ENCODE measurements at places on chromosomes 7 and 10.
A peak's percentile ranks its signal among the peaks of the same experiment; 100 is the strongest.

- DNase-seq: no peak
Measured at GRCh38 chr7:93146472-93147141, 1.6 kb downstream of the SAMD9L start.

GRCh38 chr7:101378751-101379174, 16.1 kb downstream of the COL26A1 start:
- DNase-seq: no peak

DNA sequence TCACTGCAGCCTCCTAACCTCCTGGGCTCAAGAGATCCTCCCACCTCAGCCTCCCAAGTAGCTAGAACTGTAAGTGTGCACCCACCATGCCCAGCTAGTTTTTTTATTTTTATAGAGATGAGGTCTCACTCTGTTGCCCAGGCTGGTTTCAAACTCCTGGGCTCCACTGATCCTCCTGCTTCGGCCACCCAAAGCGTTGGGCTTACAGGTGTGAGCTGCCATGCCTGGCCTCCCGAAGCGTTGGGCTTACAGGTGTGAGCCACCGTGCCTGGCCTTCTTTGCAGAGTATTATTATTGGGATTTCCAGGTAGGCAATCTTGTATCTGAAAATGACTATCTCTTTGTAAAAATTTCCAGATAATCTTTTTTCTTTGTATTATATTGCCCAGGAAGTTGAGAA, 23.1 kb upstream of the NCAPG2 start:
- DNase-seq: no peak

GRCh38 chr10:78559661-78560340, 509.0 kb upstream of the ZMIZ1 start:
- DNase-seq: no peak

DNA sequence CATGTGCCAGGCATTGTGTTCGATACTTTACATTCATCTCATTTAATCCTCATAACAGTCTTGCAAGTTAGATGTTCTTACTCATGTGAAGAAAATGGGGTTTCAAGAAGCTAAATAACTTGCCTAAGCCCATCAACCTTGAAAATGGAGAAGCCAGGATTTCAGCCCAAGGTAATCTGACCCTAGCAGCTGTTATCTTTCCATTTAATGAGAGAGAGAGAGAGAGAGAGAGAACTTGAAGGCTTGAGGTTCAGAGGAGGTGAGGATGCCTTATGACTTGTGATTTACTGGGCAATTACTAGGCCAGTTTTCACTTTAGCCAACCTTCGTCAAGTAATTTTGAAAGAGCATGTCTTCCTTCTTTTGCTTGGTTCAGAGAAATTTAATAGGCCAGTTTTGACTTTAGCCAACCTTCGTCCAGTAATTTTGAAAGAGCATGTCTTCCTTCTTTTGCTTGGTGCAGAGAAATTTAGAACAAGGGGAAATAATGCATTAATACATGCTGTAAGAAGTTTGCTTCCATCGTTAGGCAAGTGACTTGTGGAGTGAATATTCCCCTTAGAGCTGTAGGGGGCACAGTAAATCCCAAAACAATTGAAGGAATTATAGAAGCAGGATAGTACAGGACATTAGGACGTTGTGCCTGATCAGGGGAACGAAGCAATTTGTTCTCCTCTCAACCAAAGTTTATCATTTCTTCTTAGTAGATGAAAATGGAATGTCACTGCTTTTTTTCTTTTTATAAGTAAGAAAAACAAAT, 143.0 kb upstream of the BMPER start:
- DNase-seq: no peak

DNA sequence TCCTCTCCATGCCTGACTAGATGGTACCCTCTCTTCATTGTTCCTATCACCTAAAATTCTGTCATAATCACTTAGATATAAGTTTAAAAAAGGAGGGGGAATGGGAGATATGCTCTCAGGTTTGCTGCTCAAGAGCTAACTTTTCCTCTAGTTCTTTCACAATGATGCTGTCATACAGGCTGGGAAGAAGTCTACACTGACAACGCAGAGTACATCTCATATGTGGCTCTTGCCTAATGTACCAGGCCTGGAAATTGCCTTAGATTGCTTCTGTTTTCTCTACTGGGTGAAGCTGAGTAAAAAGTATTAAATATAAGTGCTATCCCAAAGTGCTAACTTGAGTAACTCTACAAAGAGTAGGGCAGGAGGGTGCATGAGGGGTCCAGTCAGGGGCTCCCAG, 43.8 kb upstream of the BET1 start:
- no peak for DNase-seq

DNA sequence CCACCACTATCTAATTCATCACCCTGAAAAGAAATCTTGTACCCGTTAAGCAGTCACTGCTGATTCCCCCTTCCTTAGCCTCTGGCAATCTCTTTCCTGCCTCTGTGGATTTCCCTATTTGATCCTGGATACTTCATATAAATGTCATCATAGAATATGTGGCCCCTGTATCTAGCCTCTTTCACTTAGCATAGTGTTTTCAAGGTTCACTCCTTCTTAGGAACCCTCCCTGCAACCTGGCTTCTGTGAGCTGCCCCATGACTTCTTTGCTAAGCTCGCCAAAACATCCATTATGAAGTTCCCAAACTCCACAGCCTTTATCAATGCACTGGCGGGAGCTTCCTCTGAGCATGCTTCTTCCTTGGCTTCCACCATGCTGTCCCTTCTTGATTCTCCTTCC, 70.8 kb upstream of the PDZD8 start:
- no peak for DNase-seq

GRCh38 chr7:158543840-158544239, 43.8 kb downstream of the PTPRN2 start:
- no peak for DNase-seq

DNA sequence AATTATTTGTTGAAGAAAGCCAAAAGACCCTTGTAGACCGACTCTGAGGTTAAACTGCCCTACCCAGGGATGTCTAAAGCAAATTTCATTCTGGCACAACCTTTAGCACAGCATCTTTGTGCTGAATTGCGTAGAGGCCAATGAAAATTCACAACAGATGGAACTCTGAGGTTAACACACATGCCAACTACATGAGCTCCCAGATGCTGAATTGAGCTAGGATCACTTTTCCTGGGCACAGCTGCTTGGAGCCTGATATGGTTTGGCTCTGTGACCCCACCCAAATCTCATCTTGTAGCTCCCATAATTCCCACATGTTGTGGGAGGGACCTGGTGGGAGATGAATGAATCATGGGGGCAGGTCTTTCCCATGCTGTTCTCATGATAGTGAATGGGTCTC, 158.0 kb upstream of the PTN start:
- no peak for DNase-seq

GRCh38 chr10:132880128-132880981, 62.0 kb downstream of the CFAP46 start:
- DNase-seq: no peak

DNA sequence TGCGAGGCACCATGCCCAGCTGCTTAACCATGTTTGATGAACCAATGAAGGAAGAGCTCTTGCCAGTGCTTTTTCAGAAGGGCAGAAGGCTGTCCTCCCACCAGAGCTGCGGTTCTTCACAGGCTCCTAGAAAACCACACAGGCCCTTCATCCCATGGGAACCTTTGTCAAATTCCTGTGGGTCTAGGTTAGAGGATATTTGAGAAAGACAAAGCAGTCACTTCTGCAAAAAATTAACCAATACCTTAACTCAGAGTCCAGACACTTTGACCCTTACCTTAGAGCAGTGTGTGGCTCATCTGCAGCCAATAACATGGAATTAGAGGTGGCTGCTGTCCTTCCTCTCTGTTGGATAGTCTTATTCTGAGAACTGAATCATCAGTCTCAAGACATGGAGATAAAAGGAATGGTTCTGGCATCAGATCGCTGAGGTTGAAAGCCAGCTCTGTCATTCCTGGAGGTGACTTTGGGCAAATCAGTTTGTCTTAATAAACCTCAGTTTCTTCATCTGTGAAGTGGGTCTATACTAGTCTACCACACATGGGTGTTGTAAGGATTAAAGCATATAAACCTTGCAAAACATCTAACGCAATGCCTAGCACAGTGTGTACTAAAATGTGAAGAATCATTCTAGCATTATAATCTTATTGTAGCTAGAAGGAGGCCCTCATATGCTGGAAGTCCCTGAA, 65.1 kb upstream of the PIP4K2A start:
- DNase-seq: no peak

DNA sequence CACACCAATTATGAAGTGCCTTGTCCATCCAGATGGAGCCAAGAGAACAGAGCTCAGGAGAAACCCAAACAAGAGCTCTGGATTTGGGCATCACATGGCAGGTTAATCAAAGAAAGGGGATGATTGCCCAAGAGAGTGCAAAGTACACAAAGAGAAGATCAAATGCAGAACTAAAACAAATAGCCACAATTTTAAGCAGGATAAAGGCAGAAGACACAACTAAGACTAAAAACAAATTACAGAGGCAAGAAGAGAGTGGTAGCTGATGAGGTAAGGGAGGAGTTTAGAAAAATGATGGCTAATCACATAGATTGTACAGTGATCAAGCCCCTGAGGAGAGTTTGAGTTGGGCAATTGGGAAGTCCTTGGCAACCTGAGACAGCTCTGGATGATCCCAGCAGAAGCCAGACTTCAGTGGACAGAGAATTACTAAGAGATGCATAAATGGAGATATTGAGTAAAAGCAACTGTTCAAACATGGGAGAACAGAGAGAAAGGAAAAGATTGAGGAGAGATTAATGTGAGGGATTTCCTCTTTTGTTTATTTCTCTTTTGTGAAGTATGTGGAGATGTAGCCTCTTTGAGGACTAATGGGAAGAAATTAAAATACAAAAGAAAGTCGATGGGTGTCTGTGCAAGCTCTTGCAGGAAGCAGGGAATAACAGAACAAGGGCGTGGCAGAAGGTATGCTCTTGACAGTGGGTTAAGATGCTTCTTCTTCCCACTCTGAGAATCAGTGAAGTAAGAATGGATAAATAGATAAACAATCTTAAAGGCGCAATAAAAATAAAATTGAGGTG, 101.9 kb downstream of the LRRN3 start:
- DNase-seq: no peak

DNA sequence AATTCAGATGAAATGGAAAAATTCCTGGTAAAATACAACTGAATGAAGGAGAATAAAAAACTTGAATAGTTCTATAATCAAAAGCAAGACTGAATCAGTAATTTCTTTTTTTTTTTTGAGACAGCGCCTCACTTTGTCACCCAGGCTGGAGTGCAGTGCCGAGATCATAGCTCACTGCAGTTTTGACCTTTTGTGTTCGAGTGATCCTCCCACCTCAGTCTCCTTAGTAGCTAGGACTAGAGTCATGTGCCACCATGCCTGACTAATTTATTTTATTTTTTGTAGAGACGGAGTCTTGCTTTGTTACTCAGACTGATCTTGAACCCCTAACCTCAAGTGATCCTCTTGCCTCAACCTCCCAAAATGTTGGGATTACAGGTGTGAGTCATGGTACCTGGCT, 26.1 kb downstream of the SYPL1 start:
- DNase-seq: no peak

GRCh38 chr10:90205340-90205739, 503.9 kb downstream of the KIF20B start:
- no peak for DNase-seq

DNA sequence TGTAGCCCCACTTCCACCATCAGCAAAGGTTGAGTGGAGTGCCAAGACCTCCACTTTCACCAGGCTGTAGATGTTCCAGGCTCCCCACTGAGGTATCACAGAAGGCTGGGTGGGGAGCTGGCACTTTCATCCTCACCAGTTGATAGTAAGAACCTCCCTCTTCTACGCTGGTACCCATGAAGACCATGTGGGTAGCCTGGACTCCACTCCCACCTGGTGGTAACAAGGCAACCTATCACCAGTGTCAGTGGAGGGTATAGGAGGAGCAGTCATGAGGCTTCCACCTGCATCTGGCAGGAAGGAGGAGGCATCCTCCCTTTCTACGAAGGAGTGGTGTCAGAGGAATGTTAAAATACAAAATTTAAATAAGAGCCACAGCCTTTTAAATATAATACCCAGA, 4.4 kb downstream of the SMIM30 start:
- DNase-seq: no peak

- no peak for DNase-seq
Measured at GRCh38 chr7:73988197-73988596, 39.8 kb upstream of the ELN start.

- DNase-seq: no peak
Measured at GRCh38 chr7:28293527-28293835, 112.9 kb upstream of the JAZF1 start.

DNA sequence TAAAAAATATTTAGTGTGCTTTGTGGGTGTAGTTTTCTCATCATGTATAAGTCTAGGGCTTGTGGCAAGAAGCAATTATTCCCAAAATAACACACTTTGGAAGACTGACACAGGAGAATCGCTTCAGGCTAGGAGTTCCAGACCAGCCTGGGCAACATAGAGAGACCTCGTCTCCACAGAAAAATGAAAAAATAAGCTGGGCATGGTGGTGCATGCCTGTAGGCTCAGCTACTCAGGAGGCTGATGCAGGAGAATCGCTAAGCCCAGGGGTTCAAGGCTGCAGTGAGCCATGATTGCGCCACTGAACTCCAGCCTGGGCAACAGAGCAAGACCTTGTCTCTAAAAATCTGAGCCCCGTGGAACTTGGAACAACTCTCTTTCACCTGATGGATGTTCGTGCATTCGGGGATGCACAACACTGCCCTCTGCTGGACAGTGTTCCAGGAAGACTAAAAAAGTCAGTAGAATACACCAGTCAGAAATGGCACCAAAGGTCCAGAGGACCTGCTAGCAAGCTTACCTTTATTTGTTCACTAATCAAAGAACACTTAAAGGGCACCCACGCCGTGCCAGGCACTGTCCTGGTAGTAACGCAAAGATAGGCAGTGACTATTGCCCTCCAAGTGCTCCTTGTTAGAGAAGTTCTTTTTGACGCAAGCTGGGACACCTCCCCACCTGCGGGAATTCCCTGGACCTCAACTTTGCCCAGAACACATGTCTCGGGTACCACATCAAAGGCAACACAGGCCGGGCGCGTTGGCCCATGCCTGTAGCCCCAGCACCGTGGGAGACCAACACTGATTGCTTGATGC, 81.9 kb upstream of the CALN1 start:
- DNase-seq: peak; percentile 33

DNA sequence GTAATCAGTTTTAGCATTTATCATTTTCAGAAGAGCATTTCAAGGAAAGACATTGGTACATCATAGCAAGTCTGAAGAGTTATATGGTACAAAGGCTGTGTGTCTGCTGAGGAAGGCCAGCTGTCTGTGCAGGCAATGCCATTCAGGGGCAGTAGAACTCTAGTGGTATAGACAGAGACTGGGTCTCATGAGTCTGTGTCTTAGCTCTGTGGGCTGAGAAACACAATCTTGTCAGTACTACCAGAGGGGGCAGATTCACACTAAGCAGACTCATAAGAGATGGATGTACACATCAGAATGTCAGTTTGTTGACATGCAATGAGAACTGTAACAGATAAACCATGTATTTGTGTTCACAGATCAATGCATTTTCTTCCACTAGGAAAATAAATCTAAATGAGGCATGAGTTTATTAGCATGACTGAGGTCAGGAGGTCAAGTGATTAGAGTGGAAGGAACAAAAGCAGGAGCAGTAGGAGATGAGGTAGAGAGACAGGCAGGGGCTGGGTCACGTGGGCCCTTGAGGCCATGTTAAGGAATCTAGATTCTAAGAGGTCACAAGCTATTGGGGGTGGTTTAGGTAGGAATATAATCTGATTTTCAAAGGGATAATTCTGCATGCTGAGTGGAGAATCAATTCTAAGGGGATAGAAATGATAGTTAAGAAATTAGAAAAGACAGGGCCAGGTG, 7.5 kb upstream of the GGCT start:
- no peak for DNase-seq

- no peak for DNase-seq
Measured at GRCh38 chr10:49649294-49649693, 30.2 kb upstream of the C10orf53 start.
